ENCODE measurements at places on chromosomes 5 and 9.

- DNase-seq, result no peak
Observed at GRCh38 chr9:3049636-3050035, 205.7 kb upstream of the PUM3 start.

DNA sequence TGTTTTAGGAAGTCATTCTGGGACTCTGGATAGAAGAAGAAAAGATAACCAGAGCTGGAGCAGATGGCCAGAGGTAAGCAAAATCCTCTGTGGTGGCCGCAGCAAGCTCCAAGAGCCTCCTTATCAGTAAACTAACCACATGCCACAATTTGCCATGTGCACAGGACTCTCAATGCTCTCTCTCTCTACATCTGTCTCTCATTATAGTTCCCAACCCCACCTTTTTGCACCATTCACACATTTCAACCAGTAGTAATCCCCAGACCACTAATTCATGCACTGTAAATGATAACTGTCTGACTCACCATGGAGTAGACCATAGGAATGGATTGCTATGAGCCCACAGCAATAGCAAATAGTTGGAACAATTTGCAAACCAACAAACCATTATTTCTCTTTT, 526.1 kb downstream of the TLR4 start:
- peak; percentile 7 for DNase-seq

DNA sequence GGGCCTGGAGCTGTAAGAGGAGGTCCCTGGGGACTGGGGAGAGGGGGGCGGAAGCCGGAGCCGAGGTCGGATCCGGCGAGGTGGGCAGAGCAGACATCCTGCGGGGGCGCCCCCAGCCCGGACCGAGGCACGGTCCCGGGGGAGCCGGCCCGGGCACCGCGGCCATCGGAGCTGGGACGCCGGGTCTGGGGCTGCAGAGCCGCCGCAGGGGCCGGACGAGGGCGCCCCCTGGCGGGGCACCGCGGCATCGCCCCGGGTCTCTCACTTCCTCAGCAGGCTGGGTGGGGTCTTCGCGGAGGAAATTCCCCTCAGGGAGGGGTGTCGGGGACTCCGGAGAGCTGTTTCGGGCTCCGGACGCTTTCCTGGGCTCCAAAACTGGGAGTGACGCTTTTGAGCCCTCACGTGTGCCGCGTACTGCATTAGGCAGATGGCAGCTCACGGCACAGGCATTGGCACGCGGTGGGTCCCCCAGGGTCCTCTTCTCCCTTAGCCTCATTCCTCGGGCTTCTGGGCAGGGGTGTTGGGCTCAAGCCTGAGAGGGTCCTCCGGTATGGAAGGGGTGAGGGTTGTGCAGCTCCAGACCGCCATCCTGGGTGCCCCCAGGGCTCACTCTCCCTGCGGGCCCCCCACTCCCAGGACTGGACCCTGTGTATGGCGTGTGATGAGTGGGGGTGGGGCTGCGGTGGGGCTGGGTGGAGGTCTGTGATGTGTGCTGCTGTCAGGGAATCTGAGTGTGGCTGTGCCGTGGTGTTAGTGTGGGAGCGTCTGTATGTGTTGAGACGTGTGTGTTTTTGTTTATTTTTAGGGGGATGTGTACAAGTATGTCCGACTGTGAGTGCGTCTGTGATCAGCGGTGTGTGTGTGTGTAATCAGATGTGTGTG, 29.6 kb downstream of the LHX2 start:
- no peak for DNase-seq

DNA sequence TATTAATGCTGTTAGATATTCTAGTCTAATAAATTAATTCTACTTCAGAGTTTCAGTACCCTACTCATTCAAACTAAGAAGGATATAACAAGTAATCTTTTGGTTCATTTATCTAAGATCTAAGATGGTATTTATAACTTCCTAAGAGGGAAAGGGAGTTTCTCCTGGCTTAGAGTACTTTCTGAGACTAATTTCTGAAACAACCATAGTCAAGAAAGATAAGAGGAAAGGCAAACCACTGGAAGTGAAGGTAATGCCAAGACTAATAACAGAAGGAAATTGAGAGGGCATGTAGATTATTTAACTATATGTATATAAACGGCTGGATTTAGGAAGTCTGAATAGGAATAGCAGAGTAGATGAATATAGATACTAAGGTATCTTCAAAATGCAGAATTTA, 112.4 kb upstream of the ACOT12 start:
- DNase-seq, result no peak

DNA sequence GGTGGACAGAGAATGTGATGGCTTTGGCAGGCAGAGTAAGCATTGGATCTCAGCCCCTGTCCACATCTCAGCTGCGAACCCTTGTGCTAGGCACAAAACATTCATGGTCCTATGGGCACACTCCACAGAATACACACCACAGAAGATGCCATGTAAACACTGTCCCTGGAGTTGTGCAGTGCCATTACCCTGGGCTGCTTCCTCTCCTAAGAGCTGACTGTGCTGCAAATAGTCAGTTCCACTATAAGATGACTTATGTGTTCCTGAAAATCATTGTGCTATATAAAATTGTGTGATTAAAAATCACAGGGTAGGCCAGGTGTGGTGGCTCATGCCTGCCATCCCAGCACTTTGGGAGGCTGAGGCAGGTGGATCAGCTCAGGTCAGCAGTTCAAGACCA, 31.9 kb upstream of the ATP6V1G1 start:
- no peak for DNase-seq

GRCh38 chr9:114026335-114026734, 51.8 kb downstream of the AMBP start:
- no peak for DNase-seq

DNA sequence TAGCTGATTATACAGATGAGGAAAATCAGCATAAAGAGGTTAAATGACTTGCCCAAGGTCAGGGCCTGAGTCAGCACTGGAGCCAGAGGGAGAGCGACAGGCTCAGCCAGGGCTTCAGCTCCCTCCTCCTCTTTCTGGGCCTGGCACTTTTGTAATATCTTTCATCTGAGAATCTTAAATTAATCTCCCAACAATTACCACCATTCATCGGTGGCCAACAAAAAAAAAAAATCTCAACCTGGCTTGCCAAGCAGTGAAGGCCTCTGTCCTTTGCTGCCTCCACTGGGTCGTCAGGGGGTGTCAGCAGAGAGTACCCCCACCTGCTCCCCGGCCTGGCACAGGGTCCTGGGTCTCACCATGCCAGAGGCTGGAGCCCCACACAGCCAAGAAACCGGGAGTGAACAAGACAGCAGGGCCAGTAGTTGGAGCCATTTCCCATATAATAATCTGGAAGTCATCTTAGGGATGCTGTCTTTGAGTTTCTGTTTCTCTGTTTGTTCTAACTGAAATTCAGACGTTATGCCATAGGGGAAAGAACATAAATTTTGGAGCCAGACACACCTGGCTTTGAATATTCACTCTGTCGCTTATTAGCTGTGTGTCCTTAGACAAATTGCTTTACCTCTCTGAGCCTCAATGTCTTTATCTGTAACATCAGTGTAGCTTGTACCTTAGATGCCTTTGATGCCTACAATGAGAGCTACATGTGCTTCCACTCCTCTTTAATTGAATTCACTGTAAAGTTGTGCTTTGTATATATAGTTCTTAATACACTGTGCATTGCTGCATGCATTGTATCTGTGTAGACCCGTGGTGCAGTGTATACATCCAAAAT, 299.9 kb upstream of the MSX2 start:
- DNase-seq, result no peak

DNA sequence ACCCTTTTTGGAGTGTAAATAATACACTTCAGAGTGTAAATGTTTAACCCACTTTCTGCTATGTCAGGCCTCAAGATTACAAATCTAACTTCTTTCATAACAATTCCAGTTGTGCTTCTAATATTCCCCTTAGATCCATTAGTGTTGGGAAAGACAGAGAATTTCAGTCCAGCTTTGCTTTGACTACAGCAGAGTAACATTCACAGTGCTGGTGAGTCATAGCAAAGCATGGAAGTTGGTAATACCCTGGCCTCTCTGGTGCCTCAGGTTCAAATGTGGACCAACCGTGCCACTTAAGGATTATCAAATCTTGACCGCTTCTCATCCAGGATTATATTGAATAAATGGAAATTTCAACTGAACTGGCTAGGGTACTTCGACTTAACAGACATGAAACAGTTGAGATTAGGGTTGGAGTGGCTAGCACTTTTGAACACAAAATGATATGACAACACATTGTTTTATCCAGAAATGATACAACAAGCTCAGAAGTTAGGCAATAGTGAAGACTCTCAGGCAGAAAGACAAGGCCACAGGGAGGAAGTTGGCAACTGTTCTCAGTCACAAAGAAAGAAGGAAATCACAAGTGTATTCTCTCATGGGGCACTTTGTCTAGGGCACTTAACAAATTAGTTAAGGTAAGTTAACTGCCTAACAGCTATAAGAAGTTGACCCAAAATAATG, 24.4 kb upstream of the RASA1 start:
- no peak for DNase-seq

- no peak for DNase-seq
Observed at GRCh38 chr5:13348568-13348967, 595.9 kb downstream of the DNAH5 start.

DNA sequence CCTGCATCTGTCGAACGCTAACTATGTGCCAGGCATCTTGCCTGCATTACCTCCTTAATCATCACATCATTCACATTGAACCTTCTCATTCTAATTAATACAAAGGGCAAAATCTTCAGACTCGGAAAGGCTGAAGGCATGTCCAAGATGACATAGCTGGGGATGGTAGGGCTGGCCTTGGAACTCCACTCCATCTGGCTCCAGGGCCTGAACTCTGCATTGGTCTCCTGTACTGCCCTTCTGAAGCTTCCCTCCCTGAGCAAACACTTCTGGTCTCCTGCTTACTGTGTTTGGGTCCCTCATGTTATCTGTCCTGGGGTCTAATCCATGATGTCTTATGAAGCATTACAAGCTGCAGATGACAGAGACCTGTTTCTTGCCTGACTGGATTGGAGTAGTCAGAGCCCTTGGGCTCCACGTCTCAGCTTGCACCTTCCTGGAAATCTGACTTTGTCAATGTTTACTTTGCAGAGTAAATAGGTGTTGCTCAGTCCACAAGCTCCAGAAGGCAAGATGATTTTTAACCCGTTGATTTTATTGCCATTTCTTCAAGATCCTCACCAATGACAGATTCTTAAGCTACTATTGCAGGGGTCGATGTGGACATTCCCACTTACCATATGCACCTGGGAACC, 106.1 kb downstream of the GALNT10 start:
- no peak for DNase-seq

GRCh38 chr9:123410281-123410910, 54.4 kb downstream of the CRB2 start:
- no peak for DNase-seq

- DNase-seq, result peak; percentile 57
Observed at GRCh38 chr9:29213417-29214153, 1640.3 kb upstream of the C9orf72 start.

DNA sequence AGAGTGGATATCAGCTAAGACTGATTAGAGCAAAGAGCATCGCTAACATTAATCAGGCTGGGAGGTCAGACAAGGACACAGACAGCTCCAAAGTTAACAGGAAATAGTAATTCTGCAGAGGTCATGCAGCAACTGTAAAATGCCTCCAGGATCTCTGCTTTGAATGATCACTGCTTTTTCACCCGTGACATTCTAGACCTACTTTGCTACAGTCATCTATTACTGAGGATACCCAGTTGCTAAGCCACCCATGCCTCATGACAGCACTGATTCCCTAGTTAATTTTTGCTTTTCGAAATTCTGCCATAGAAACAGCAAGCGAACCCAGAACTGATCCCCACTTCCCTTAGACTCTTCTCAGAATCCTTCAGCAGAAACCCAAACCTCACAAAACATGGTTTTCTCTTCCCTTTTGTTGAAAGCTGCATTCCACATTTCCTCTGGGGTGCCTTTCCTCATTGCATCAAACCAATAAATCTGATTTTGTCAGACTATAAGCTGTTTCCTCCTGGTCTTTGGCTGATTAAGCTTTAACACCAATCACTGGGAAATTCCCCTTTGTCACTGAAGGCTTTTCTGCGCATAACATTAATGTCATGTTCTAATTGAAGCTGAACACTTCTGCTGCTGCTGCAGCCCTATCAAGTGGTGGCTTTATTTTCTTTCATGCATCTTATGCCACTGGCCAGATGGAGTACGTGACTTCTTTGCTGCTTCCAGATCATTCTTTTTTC, 201.1 kb upstream of the CHD1 start:
- no peak for DNase-seq

DNA sequence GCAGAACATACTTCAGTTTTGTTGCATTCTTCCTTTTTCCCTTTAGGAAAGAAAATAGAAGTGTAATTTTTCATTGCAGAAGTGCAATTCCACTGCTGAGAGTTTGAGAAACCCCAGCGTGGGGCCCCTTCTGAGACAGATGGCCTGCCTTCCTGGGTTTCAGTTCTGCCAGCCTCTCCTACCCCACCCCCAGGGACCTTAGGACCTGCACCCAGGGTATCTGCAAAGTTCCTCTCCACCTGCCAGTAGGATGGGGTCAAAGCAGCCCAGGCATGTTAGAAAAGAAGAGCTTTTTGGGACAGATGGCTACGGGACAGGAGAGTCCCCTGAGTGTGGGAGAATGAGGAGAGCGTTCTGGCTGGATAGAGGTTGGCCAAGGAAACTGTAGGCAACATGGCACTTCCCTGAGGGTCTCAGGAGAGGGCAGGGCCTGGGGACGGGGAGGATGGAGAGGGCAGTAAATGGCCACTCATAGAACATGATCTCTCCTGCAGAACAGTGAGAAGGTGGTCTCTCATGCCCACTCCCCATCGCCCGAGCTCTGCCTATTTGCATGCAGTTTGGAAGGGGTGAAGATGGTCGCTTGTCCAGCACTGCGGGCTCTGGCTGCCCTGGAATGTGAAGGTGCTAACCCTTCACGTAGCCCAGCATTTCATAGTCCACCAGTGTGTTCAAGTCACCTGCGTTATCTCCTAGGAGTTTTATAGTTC, at the start of gene TIFAB:
TSS of gene TIFAB (minus strand) at position 31 of the 710 bp plus-strand sequence. CDS start 2,412 bp downstream, outside the sequence.
- DNase-seq, result no peak

DNA sequence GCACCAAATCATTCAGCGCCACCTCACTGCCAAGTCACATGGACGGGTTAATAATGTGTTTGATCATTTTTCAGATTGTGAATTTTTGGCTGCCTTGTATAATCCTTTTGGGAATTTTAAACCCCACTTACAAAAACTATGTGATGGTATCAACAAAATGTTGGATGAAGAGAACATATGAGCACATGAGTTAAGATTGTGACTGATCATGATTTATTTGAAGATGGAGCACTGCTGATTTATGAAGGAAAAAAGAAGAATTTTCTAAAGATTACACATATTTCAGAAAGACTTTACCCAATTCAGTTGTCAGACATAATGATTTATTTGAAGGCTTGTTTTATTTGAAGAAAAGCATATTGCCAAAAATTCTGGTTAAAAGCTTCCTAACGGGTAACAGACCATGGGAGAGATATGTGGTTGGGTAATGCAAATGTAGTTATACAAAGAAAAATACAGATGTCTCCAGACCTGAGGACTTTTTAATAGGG, 37.4 kb downstream of the TNFAIP8 start:
- DNase-seq, result no peak

- no peak for DNase-seq
Observed at GRCh38 chr5:32508806-32509805, 64.6 kb upstream of the ZFR start.

DNA sequence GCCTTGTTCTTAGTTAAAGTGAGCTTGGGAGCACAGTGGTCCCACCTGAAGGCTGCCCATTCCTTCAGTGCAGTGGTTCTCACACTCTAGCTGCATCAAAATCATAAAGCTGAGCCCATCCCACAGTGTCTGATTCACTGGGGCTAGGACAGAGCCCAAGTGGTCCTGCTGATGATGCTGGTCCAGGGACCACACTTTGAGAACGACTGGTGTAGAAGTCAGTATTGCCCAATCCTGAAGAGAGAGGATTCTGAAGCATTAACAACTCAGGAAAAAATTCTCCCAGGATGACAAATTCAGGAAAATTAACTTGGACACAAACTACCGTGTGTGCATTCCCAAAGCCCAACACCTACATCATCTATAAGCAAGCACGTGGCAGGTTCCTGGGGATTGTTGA, 176.2 kb downstream of the GABBR2 start:
- no peak for DNase-seq
